Thyroid gland (tissue), 4 donors: ENCODE measurements at places on chromosomes 2 and 18. TPM values are rescaled to one million over a fixed set of nuclear protein-coding genes. Genes with fewer than 3 reads are reported as not detected.
A peak's percentile ranks its signal among the peaks of the same experiment; 100 is the strongest.

Gene KCNF1
- total RNA-seq: not detected

Gene SPR
- total RNA-seq: 39.6 TPM

Gene PLEKHB2
- total RNA-seq: 122 TPM

Gene FBXO48
- total RNA-seq: 0.94 TPM

Gene QPCT
- 5.4 TPM for total RNA-seq

Gene ABHD1
- total RNA-seq: 0.44 TPM

Gene IL36RN
- total RNA-seq: not detected

DNA sequence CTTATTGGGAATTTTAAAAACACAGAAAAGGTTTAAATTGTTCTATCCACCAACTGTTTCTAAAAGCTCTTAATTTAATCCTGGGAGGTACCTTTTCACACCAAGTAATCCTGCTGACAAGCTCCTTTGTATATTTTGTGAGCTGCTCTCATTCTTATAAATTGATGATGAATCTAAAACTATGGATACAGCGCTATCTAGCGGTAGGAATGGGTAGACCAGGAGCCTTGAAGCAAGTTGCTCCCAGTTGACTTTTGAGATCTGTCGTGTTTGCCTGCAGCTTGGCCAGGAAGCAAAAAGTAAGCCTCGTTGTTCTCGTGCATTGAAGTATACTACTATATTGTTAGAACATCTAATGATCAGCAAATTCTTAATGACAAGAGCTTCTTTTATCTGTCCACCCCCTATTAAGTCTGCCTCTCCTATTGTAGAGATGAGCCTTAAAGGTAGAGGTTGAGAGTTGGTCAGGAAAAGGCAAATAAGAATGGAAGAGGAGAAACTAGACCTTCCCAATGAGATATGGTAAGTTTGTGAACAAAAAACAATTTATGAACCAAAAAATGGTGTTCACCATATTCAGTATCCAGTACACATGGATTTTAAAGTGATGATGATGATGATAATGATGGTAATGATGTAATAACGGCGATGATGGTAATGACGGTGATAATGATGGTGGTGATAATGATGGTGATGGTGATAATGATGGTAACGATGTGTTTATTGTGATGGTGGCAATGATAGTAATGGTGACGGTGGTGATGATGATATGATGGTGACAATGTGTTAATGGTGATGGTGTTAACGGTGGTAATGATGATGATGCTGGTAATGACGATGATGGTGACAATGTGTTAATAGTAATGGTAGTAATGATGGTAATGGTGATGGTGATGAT, 212.1 kb upstream of the NCKAP5 start:
- H3K4me3 ChIP-seq: no peak overlapping the region
- H3K36me3 ChIP-seq: no peaks in the 10 kb centered on the region
- DNase-seq: peak; percentile 75
- no peaks in the 10 kb centered on the region for H3K27me3 ChIP-seq
- no peak overlapping the region for H3K27ac ChIP-seq

DNA sequence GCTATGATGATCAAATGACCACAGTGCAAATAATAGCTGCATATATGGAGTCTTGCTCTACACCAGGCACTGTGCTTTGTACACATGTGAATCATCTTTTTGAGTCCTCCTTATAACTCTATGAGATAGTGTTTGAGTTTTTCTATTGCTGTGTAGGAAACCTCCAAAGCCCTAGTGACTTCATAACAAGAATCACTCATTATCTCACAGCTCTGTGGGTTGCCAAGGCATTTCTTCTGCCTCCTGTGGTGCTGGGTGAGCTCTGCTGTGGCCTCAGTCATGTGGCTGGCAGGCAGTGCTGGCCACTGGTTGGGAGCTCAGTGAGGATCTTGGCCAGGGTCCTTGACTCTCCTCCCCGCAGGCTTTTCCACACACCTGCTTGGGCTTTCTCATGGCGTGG, 153.4 kb downstream of the CAPN13 start:
- H3K4me1 ChIP-seq: no peaks in the 10 kb centered on the region
- no peak overlapping the region for H3K4me3 ChIP-seq
- H3K27ac ChIP-seq: no peak overlapping the region
- DNase-seq: no peak
- H3K27me3 ChIP-seq: no peaks in the 10 kb centered on the region
- H3K36me3 ChIP-seq: no peaks in the 10 kb centered on the region

DNA sequence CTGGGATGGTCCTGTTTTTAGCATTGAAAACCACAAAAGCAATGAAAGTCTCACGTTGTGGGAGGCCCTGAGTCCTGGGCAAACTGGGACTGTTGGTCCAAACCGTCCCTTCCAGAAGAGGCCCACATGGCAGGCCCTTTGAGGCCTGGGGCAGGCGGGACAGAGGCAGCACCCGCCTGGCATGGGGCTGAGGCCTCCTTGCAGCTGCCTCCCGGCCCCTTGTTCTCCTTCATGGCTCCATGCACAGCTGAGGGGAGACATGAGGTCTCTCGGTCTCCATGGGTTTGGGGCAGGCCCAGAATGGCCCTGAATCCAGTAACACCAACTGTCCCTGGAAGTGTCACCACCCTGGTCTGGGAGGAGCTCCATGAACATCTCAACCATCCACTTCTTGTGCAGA, 61.9 kb downstream of the RRM2 start:
- no peaks in the 10 kb centered on the region for H3K4me1 ChIP-seq
- no peaks in the 10 kb centered on the region for H3K27me3 ChIP-seq
- H3K27ac ChIP-seq: no peak overlapping the region
- no peak for DNase-seq
- H3K4me3 ChIP-seq: no peak overlapping the region

- no peak for DNase-seq
- no peaks in the 10 kb centered on the region for H3K27me3 ChIP-seq
- H3K4me1 ChIP-seq: no peaks in the 10 kb centered on the region
- H3K27ac ChIP-seq: no peak overlapping the region
- no peaks in the 10 kb centered on the region for H3K36me3 ChIP-seq
Measured at GRCh38 chr2:56015711-56016115, 92.1 kb upstream of the EFEMP1 start.

DNA sequence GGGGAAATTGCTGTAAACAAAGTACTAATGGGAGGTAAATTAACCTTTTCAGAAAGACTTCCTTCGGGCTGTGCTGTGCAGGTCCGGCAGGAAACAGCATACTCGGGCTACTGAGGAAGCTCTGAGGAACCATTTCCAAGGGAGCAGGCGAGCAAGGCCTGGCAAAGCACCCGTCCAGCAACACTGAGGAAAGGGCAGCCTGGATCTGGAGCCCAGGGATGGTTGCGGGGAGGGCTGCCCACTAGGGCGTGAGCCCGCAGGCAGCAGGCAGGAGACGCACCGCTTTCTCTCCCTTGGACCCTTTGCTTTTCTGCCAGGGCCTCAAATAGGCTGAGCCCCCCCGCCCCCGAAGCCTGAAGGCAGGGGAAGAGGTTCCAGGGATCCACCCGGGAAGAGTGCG, 89.5 kb downstream of the SOX11 start:
- no peak overlapping the region for H3K4me3 ChIP-seq
- H3K4me1 ChIP-seq: no peaks in the 10 kb centered on the region
- H3K36me3 ChIP-seq: no peaks in the 10 kb centered on the region
- DNase-seq: no peak

GRCh38 chr2:75241696-75242095, 42.4 kb upstream of the TACR1 start:
- no peaks in the 10 kb centered on the region for H3K4me1 ChIP-seq
- H3K36me3 ChIP-seq: no peaks in the 10 kb centered on the region
- H3K27ac ChIP-seq: no peak overlapping the region
- no peaks in the 10 kb centered on the region for H3K27me3 ChIP-seq
- DNase-seq: no peak

- H3K4me3 ChIP-seq: no peak overlapping the region
- H3K4me1 ChIP-seq: no peaks in the 10 kb centered on the region
- H3K36me3 ChIP-seq: no peaks in the 10 kb centered on the region
- H3K27me3 ChIP-seq: no peaks in the 10 kb centered on the region
Measured at GRCh38 chr2:144261336-144261735, 258.6 kb downstream of the ZEB2 start.

- H3K27me3 ChIP-seq: no peaks in the 10 kb centered on the region
- H3K4me1 ChIP-seq: no peaks in the 10 kb centered on the region
- no peaks in the 10 kb centered on the region for H3K36me3 ChIP-seq
- DNase-seq: no peak
- no peak overlapping the region for H3K27ac ChIP-seq
Measured at GRCh38 chr2:211373203-211373602, 816.8 kb downstream of the CPS1 start.

GRCh38 chr2:239439754-239440315, 39.0 kb upstream of the HDAC4 start:
- H3K27ac ChIP-seq: no peak overlapping the region
- H3K27me3 ChIP-seq: no peaks in the 10 kb centered on the region
- no peaks in the 10 kb centered on the region for H3K36me3 ChIP-seq

- H3K36me3 ChIP-seq: no peaks in the 10 kb centered on the region
- H3K27ac ChIP-seq: peak overlapping the region; percentile 99
- H3K27me3 ChIP-seq: no peaks in the 10 kb centered on the region
Measured at GRCh38 chr18:48952287-48953103, 1.7 kb upstream of the SMAD7 start.

DNA sequence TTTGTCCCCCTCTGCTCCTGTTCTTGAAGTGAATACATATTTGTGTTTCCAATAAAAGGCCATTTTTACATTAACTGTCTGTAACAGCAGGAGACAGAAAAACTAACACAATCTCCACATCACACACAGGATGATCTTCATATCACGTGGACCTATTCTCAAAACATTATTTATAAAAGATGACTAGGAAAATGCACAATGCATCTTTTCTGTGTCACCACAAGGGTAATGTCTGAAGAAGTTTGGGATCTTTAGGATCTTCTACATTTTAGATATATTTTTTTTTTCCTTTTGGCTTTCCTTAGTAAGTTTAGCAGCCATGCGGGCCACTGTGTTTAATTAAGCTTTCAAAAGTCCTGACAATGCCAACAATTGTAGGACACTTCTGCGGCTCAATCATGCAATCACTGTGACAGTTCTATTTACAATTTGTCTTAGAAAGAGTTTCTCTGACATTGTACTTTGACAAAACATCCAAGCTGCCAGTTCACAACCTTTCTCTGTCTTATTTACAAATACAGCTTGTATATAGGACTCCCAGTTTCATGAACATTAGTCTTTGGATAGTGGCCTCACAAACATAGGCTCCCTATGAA, 12.3 kb downstream of the BCL11A start:
- H3K27ac ChIP-seq: no peak overlapping the region
- no peaks in the 10 kb centered on the region for H3K4me1 ChIP-seq
- H3K4me3 ChIP-seq: no peak overlapping the region
- no peaks in the 10 kb centered on the region for H3K27me3 ChIP-seq

GRCh38 chr18:22293417-22293816, 124.0 kb downstream of the GATA6 start:
- DNase-seq: no peak
- H3K27ac ChIP-seq: no peak overlapping the region
- H3K27me3 ChIP-seq: no peaks in the 10 kb centered on the region
- H3K36me3 ChIP-seq: no peaks in the 10 kb centered on the region
- no peak overlapping the region for H3K4me3 ChIP-seq

GRCh38 chr18:78984941-78985784, 5.5 kb downstream of the SALL3 start:
- H3K27ac ChIP-seq: no peak overlapping the region
- H3K36me3 ChIP-seq: no peaks in the 10 kb centered on the region
- no peak overlapping the region for H3K4me3 ChIP-seq
- no peak for DNase-seq
- peaks cover 11% of the 10 kb centered on the region for H3K4me1 ChIP-seq

- no peaks in the 10 kb centered on the region for H3K4me1 ChIP-seq
- H3K4me3 ChIP-seq: no peak overlapping the region
- H3K27me3 ChIP-seq: no peaks in the 10 kb centered on the region
Measured at GRCh38 chr2:99984799-99985515, 157.4 kb downstream of the AFF3 start.

DNA sequence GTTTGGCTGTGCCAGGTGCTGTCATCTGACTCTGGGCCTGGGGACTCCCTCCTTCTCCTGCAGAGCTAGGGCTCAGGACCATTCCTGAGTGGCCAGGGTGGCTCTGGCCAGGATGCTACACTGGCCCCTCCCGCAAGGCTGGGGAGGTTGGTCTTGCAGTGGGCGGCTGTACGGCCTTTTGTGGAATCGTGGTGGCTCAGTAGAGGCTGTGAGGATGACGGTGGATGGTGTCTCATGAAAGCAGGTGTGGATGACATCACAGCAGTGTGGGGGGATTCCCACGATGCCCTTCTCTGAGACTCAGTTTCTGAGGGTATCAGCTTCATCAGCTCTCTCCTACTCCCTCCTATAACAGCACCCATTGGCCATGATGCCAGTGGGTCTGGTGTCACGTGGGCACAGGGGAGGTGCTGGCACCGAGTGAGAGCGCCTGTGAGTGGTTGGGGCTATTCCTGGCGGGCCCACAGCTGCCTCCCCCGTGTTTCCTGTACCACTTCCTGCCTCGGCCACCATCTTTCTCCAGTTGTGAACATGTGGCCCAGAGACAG, 144.2 kb upstream of the HDAC4 start:
- no peaks in the 10 kb centered on the region for H3K36me3 ChIP-seq
- H3K4me1 ChIP-seq: no peaks in the 10 kb centered on the region
- H3K27ac ChIP-seq: no peak overlapping the region
- no peak overlapping the region for H3K4me3 ChIP-seq
- no peaks in the 10 kb centered on the region for H3K27me3 ChIP-seq

DNA sequence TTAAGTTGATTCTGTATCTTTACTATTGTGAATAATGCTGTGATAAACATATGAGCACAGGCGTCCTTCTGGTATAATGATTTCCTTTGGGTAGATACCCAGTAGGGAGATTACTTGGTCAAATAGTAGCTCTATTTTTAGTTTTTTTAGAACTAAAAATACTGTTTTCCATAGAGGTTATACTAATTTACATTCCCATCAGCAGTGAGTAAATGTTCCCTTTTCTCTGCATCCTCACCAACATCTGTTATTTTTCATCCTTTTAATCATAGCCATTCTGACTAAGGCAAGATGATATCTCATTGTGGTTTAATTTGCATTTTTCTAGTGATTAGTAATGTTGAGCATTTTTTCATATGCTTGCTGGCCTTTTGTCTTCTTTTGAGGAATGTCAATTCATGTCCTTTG, 35.1 kb downstream of the PMS1 start:
- DNase-seq: no peak
- no peaks in the 10 kb centered on the region for H3K4me1 ChIP-seq
- no peaks in the 10 kb centered on the region for H3K27me3 ChIP-seq

GRCh38 chr2:50026236-50026635, 871.9 kb upstream of the FSHR start:
- no peaks in the 10 kb centered on the region for H3K4me1 ChIP-seq
- no peaks in the 10 kb centered on the region for H3K27me3 ChIP-seq
- no peak for DNase-seq
- no peak overlapping the region for H3K27ac ChIP-seq
- no peak overlapping the region for H3K4me3 ChIP-seq

DNA sequence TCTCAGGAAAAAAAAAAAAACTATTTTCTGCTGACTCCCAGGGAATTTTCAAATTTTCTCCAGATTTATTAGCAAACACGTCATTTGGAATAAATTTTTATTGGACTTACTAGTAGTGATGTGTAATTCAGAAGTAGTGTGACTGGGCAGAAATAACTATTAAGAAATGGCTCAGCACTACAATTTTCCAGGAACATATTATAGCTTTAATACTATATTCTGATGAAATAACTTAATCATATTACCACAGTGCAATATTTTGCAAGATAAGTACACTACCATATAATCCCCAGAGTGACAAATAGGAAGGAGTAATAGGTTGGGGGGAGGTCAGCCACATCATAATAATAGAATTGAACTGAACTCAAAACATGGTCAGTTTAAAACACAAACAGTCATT, 19.7 kb upstream of the TNFAIP6 start:
- no peak for DNase-seq
- H3K4me3 ChIP-seq: no peak overlapping the region
- peaks cover 5% of the 10 kb centered on the region for H3K4me1 ChIP-seq
- H3K36me3 ChIP-seq: no peaks in the 10 kb centered on the region
